ENCODE measurements at places on chromosomes 3 and 15.
A peak's percentile ranks its signal among the peaks of the same experiment; 100 is the strongest.

DNA sequence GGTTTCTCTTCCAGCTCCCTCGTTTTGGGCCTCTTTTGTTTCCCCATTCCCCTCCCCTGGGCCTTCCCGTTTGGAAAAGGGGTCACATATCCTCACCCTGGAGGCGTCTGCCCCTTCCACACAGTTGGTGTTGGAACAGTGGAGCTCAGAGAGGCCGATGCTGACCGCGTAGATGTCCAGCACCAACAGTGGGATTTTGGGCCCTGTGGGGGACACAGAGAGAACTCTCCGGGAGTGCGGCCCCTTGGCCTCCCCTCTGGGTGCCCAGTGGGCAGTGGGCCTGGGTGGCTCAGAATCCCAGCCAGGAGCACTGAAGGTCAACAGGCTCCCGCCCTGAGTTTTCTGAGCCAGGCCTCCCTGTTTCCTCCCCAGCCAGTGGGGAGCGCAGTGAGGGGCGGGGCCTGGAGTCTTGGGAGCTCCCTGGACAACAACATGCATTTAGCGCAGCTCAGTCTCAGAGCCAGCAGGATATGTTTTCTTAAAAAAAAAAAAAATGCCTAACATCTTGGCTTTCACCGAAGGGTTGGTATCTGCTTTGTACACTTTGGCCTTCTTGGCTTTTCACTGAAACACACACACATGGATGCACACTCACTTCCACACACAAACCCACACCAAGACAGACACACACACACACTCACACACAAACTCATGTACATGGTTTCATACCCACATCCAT lies 670 bp upstream of the ISLR start:
- peak; percentile 83 for DNase-seq

GRCh38 chr3:177642804-177643125 lies 445.5 kb upstream of the TBL1XR1 start:
- DNase-seq, result no peak

DNA sequence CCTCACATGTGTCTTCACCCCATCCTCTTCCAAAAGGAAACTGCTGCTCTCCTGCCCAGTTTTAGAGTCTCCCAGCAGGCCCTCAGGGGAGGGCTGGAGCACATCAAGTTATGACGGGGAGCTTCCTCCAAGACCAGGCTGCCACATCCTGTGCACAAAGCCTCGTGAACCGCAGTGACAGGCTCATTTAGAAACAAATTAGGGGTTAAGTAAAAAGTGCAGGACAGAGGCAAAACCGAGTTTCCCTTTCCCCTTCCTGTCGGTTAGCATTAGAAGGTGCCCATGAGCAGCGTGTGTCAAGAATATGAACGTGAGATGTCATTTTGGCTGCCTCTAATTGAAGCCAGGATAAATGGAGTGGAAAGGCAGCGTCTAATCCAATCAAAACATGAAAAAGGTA lies 199.7 kb downstream of the ARRDC4 start:
- no peak for DNase-seq

DNA sequence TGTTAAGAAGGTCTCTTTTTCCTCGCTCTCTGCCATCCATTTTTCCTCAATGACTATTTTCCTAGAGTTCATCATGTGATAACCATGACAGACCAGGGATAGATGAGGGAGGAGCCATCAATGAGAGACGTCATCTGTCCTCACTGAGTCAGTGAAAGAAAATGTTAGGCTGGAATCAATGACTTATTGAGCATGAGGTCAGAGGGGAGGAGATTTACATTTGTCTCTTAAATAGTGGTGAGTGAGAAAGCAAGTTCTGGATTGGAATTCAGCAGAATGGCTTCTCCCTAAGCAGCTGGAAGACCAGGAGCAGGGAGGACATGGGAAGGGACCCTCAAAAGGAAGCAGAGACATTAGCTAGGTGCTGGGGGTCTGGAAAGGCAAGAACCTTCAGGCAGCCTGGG lies 28.2 kb upstream of the USP3 start:
- peak; percentile 95 for DNase-seq

DNA sequence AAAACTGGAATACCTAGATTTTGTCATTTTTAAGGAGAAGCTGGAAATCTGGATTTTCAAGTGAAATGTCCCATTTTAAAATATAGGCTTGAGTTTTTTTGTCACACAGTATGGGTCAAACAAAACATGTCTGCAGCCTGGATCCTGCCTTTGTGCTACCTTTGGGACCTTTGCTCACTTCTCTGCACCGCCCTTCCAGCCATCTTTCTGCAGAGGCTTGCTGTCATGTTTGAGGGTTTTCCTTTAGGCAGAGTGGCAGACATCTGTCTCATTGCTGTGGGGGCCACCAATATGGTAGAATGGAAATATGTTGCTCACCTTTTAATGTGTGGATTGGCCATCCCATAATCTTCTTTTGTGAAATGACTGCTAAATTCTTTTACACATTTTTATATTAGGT lies 136.3 kb downstream of the EEFSEC start:
- DNase-seq, result no peak

DNA sequence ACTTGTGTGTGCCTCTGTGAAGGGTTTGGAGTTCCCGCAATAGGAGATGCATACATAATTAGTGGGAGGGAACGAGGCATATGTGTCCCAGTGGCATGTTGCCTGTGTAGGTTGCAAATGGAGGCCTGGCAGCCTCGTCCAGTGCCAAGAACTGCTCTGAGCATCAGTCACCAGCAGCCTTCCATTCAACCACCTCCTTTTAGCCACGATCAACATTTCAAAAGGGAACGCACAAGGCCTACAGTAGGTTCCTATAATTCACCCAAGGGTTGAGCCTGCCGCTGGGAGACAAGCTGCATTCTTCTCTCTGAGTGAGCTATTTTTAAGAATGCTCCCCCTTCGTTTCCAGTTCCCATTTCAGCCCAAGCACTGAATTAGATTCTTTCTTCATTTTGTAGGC lies 78.8 kb upstream of the CTNNB1 start:
- DNase-seq, result no peak

DNA sequence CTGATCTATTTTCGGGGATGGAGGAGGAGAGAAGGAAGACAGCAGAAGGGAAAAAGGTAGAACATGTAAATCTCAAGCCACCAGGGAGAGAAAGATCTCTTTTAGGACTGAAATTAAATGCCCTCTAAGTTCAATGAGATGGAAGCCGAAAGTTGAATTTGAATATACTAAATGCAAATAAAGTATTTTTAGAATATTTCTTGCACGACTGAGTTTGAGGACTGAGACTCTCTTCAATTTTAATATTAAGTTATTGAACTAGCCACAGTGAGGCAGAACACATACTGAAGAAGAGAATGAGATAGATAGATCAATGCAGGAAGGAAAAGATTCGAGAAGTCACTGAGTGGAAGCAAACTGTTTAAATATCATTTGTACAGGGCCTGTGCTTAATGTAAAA lies 399.9 kb upstream of the CBLB start:
- no peak for DNase-seq

- DNase-seq, result no peak
Observed at GRCh38 chr3:6844723-6845122, 16.2 kb upstream of the GRM7 start.

GRCh38 chr3:134464689-134465365 lies 21.0 kb downstream of the ANAPC13 start:
- DNase-seq, result no peak

DNA sequence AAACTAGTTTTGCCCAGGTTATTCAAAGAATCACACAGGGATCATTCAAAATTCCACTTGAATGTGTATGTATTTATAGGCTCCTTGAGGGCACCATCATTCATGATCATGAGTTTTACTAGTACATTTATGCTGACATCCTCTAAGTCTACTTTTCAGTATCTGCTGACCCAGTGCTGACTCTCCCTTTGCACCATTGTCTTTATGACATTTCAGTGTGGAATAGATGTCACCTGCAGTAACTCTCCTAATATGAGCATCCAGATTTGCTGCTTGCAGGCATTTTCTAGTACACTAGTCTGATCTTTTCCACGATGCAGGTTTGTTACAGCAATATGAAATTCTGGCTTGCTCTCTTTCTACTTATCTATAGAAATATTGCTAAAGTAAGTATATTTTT lies 1603.5 kb downstream of the SI start:
- no peak for DNase-seq

- DNase-seq, result no peak
Observed at GRCh38 chr3:127033786-127034185, 50.9 kb downstream of the PLXNA1 start.

GRCh38 chr15:33584797-33585196 lies 274.0 kb downstream of the RYR3 start:
- DNase-seq, result peak; percentile 54

DNA sequence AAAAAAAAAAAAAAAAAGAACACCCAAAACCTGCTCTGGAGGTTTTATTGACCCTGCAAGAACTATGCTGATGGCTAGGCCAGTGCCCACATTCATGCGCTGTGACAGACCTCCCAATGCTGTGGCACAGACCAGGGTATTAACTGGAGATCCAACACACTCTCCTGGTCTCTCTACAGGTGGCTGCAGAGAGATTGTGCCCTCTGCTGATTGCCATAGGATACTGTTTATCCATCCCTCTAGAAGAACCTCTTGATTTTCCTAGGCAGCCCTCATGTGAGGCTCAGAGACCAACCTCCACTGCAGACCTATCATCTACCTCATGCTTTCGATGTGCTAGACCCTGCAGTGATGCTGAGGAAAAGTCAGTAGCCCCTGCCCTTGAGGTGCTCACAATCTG lies 125.5 kb upstream of the TRIM42 start:
- no peak for DNase-seq

DNA sequence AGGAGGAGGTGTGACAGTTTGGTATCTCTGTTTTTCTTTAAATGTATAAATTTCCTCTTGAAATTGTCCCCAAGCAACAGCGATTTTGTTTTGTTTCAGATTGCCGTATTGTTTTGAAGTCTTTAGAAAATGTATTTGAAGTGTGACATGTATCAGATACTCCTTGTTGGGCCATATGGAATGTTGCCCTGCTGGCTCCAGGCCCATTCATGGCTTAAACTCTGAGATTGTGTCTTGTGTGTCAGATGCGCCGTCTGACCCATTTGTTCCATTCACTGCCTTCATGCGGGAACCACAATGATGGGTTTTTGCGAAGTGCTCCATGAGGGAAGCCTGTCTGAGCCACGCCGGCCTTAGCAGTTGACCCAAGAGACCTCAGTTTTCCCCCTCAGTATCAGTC lies 75.2 kb upstream of the ADAMTSL3 start:
- DNase-seq, result no peak

- DNase-seq, result no peak
Observed at GRCh38 chr3:143604402-143605185, 243.7 kb downstream of the SLC9A9 start.

DNA sequence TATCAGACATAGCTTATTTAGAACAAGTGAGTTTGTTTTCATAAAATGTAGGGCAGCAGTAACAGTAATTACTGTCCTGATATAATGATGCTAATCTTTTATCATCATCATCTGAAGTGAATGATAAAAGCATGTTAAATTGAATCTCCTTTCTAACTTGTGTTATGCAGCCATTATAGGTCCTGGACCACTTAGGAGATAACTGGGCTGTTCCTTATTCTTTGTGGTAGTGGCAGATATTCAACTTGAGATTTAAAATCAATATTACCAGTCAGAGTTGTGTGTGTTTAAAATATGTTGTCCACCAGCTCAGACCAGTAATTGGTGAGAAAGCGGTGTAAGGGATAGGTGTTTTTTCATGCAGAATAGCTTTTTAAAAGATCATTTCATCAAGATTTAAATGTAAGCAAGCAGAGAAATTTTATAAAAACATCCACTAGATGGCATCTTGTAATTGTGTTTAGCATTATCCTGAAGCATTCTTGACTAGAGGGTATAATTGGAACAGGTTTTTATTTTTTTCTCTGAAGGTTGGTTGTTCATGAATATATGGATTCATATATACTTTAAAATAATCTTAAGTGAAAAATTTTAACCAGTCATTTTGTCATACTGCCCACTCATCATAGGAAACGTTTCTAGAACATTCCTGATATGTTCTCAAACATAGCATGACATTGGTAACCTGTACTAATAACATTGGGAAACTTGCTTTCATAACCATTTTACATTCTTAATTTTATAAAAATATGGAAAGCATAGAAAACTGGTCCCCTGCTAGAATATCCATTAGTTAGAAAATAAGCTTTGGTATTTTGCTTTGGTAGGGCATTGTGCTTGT lies 153.9 kb downstream of the BBX start:
- DNase-seq, result peak; percentile 42

DNA sequence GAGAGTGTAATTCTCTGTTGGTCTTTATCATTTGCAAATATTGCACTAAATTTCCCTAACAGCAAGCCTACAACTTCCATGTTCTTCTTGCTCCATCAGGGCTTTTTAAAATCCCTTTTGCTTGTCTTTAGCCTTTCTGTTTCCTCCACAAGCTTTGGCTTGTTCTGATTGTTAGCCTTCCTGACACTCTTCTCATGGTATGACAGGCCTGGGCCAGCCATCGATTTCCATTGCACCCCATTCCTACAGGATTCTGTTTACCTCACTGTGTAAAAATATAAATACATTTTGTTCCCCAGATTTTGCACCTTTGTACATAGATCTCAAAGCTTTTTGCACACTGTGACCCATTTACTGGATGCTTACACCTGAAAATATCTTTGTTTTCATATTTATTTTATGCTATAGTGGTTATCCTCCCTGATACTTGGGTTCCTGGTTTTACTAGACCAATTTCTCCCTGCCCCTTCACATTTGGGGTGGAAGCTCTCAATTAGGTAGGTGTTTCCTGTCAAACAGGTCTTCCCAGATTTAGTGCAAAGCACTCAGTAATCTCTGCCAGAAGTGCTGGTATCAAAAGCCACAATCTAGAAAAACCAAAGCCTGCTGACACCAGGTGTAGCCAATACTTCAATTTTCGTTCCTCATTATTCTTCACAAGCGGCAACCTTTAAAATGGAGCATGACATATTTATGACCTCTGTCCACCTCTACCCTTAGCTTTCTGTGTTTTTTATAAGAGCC lies 57.9 kb upstream of the PPP2R3A start:
- DNase-seq, result no peak

GRCh38 chr3:154334973-154335420 lies 10.7 kb upstream of the DHX36 start:
- peak; percentile 65 for DNase-seq

- no peak for DNase-seq
Observed at GRCh38 chr3:173103469-173103868, 37.6 kb downstream of the SPATA16 start.

DNA sequence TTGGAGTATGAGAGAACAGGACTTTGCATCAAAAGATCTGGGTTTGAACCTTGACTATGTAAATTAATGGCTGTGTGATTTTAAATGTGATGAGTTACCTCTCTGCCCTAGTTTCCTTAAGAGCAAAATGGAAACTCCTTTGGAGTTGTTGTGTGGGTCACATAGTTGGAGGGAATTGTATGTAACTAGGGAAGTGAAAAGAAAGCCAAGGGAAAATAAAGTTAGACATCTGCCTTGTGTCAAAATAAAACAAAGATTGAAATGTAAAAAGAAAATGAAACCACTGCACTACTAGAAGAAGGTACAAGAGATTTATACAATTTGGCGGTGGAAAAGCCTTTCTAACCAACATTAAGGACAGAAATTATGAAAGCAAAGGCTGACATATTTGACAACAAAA lies 1.7 kb upstream of the EHD4 start:
- no peak for DNase-seq

DNA sequence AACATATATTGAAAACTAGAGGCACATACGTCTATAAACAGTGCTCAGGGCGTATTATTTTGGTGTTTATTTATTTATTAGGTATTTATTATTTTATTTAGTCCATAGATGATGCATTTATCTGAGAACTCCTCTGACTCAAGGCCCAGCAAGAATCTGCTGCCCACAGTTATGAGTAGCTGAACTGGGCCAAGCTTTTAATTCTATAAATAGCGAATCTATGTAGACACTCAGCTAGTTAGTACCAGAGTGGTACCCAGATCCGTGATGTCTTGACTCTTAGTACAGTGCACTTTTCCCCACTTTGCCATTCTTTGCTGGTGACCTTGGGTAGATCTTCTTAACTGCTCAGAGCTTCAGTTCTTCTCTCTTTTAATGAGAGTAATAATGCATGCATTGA lies 370.4 kb upstream of the TPRG1 start:
- DNase-seq, result no peak

All from astrocyte of the spinal cord (primary cell).